ENCODE measurements at places on chromosomes 1 and 21. TPM values are rescaled to one million over a fixed set of nuclear protein-coding genes. Genes with fewer than 3 reads are reported as not detected.

BARHL2 gene
- 1.3 TPM for total RNA-seq

GSTM5 gene
- not detected for total RNA-seq

CGN gene
- 0.78 TPM for total RNA-seq

PADI4 gene
- total RNA-seq, result not detected

DNA sequence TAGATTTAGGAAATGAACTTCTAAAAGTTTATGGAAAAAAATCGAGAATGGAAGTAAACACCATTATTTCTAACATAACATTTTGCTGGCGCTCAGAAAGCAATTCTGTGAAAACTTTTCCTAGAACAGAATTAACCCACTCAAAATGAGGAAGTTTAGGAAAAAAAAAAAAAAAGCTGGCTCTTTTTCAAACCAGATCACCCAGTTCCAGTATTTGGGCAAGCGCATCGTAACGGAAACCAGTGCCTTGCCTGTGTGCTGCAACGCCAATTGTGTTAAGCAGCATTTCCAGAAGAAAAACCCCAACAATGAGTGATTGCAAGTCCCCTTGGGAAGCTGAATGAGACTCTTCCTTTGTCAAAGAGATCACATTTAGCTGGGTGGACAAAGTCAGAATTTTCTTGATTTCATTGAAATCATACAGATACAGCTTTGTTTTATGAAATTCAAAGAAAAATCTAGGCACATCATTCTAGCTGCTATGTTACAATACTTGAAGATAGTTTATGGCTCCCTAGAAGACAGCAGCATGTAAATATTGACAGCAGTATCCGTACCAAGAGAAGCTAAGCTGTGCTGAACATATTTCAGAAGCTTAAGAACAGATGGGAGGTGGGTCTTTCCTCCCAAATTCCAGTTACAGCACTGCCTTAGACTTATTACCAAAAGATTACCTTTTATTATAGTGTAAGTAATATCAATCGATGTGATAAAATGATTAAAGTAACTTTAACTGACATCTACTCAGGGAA lies 113.4 kb downstream of the ERG start:
- peak; percentile 11 for ATAC-seq

DNA sequence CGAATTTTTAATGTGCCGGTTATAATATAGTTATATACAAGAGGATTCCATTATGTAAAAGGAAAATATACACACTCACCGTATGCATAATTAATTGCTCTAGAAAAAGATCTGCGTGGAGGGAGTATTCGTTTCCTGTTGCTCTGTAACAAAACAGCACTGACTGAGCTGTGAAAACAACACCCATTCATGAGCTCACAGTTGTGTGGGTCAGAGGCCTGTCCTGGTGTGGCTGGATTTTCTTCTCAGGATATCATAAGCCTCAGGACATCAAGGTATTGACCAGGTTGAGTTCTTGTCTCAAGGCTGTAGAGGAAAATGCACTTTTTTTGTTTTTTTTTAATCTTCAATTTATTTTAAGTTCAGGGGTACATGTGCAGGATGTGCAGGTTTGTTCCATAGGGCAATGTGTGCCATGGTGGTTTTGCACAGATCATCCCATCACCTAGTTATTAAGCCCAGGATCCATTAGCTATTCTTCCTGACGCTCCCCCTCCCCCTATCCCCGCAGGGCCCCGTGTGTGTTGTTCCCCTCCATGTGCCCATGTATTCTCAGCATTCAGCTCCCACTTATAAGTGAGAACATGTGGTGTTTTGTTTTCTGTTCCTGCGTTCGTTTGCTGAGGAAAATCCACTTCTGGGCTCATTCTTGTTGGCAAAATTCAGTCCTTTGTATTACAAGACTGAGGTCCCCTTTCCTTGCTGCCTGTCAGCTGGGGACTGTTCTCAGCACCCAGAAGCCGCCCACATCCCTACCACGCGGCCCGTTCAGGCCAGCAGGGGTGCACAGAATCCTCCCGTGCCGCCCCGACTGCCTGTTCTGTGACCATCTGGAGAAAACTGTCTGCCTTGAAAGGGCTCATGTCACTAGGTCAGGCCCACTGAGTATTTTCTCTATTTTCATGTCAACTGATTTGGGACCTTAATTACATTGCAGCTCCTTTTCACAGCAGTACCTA lies 87.4 kb upstream of the ERRFI1 start:
- peak; percentile 87 for ATAC-seq

DNA sequence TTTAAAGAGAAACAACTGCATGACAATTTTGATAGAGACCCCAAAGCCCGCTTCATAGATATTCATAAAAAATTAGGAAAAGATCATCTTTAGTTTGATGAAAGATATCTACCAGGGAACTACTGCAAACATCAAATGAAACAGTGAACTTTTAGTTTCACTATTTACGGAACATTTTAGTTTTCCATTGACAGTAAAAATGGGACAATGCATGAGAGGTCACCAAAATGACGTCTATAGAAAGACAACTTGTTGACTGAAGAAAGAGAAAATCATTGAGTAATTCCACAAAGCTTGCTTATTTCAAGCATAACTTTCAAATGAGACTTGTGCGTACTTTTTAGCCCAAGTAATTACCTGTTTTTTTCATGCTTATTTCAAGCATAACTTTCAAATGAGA lies 411.4 kb downstream of the HLX start:
- no peak for ATAC-seq

GPR3 gene
- total RNA-seq, result 1.8 TPM

PKNOX1 gene
- total RNA-seq, result 16.4 TPM

GJB5 gene
- total RNA-seq, result 0.16 TPM

DNA sequence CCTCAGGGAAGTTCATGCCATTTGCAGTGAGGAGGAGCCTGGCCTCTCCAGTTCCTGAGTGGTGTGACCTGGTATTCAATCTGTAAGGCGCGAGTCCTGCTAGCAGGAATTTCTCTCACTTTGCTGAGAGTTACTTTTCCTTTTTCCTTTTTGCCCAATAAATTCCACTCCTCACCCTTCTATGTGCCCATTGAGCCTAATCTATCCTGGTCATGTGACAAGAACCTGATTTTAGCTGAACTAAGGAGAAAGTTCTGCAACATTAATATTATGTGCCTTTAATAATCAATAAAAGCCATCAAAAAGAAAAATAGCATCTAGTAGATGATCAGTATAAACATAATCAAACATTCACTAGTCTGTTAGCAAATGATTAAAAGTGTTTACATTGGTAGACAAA lies 136.1 kb upstream of the POGK start:
- ATAC-seq, result no peak

DNA sequence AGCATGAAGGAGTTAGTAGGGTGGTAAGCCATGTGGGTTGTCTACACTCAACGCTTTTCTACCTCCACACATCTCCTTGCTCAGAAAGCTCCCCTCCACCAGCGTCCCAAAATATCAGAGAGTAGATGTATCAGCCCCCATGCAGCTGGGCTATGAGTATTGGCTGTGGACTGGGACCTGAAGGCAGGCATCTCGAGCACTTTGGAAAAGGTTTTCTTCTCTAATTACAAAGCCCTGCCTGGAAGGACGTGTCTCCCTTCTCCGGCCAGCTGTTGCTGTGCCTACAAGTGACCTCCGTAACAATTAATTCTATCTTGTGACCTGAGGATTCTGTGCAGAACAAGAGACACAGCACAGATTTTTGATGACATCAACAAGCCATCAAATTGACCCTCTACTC lies 142.0 kb upstream of the RUNX1 start:
- no peak for ATAC-seq

KRTAP8-1 gene
- total RNA-seq, result not detected

DNA sequence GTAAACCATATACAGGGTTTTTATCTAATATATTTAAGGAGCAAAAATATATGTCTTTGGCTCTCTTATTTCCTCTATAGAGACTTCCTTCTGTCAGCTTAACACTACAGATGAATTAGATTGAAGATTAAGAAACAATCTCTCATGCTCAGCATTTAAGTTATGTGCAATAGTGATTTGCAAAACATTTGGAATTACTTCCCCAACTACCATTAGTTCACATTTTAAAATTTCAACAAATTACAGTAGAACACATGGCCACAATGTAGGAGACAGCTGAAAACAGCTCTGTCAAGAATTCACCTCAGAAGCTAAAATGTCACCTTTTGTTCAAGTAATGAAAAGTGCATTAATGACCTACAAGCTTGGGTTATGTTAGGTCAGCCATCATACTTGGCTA lies 177.9 kb downstream of the EIF4G3 start:
- no peak for ATAC-seq

GRCh38 chr1:227788271-227789083 lies 27.0 kb upstream of the PRSS38 start:
- peak; percentile 19 for ATAC-seq

DNA sequence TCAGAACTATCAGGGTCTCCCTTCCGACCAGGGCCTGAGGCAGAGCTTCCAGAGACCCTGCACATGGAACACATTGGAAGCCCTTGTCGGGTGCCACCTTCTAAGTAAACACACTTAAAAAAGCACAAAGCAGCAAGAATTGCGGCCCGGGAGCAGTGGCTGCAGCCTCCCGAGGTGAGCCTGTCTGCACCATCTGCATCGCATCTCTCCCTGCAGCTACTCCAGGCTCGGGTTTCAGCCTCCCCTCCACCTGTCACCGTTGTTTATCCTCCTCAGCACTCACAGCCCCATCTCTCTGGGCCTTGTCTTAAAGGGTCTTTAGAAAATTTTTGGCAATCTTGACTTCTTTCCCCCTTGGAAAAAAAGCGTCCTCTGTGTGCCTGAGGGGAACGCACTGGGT lies 95.1 kb upstream of the ARHGEF16 start:
- ATAC-seq, result no peak

ASTN1 gene
- 0.05 TPM for total RNA-seq

DNA sequence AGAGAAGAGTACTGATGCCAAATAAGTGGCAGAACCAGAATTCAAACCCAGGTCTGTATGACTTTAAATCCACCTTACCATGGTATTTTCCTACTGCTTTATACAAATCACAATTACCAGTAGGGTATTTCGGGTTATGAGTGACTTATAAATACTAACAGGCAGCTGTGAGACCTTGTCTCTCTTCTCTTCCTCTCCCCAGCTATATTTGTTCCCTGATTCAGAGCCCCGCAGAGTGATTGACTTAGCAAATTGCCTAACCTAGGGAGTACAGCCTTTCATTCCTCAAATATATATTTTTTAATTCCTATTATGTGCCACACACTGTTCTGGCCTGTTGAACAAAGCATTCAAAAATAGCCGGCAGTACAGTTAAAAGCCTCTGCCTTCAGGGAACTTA lies 168.0 kb downstream of the CLEC20A start:
- no peak for ATAC-seq

OR10Z1 gene
- total RNA-seq, result not detected

GRCh38 chr1:63134501-63135173 lies 187.7 kb upstream of the FOXD3 start:
- no peak for ATAC-seq

DNA sequence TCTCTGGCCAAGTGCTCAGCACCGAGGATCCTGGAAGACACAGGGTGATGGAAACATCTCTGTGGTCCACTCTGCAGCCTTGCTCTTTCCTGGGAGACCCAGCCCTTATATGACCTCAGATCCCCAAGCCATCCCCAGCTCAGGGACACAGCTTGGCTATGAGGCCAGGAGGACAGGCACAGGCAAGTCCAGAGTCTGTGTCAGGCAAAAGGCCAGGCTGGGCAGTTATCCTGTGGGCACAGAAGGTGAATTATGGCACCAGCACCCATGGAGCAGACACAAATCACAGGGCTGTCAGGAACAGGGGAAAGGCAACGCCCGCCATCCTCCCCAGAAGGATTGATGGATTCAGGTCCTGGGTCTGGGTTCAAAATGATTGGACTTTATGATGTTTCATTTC lies 52.1 kb upstream of the SCMH1 start:
- ATAC-seq, result no peak

DNA sequence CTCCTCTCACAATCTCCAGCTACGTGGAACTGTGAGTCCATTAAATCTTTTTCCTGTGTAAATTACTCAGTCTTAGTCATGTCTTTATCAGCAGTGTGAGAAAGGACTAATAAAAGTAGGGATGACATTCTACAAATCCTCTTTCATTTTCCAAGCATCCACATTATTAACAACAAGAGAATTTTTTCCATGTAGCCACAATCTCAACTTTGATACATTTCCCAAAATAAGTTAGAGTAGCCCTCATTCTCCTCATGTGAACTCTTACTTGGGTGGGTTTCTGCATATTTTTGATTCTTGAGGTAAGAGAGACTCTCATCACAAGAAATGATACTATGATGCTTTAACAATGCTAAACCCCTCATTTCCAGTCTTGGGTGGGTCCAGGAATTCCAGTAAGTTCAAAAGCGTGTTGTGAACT lies 52.8 kb downstream of the TNFSF18 start:
- no peak for ATAC-seq

TMEM240 gene
- 0.67 TPM for total RNA-seq

- no peak for ATAC-seq
These were observed 58.9 kb upstream of the LRRC8D start for GRCh38 chr1:89761901-89762300.

TMEM69 gene
- 49.4 TPM for total RNA-seq

- ATAC-seq, result peak; percentile 76
These were observed 19.3 kb upstream of the POFUT2 start for GRCh38 chr21:45306832-45307571.

GRCh38 chr1:70812442-70813109 lies 235.0 kb downstream of the PTGER3 start:
- ATAC-seq, result peak; percentile 79

DNA sequence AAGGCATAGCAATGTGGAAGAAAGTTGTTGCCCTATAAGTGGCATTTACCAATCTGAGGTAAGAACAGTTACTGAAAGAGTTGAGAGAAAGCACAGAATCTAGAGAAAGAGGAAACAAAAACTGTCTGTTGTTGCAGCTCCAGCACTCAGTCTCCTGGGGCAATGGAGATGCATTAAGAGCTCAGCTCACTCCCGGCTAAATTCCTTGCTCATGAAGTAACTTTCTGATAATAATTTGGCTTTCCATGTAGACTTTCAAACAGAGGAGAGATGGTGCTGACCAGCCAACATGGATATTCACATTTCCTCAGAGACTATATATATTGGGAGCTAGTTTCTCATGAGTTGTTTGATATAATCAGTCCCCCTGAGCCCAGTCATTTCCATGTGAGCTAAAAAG lies 135.3 kb downstream of the GDAP2 start:
- no peak for ATAC-seq

ADAMTSL4 gene
- 45.8 TPM for total RNA-seq

GRCh38 chr21:15272591-15272990 lies 207.8 kb upstream of the NRIP1 start:
- ATAC-seq, result no peak

GRCh38 chr1:67347688-67348472 lies 40.2 kb downstream of the IL12RB2 start:
- ATAC-seq, result peak; percentile 54

GRCh38 chr1:51600529-51600928 lies 16.4 kb upstream of the OSBPL9 start:
- ATAC-seq, result no peak

All from motor neuron (in vitro differentiated cells).